ENCODE measurements at places on chromosomes 3 and 15.

- no peak for DNase-seq
Observed at GRCh38 chr15:82952158-82953081, at the start of gene HOMER2. HOMER2 (minus strand) TSS chr15:82952720; CDS start chr15:82952535, 185 bp downstream.

GRCh38 chr3:146164506-146164905 is 3.5 kb upstream of the PLOD2 start:
- no peak for DNase-seq

DNA sequence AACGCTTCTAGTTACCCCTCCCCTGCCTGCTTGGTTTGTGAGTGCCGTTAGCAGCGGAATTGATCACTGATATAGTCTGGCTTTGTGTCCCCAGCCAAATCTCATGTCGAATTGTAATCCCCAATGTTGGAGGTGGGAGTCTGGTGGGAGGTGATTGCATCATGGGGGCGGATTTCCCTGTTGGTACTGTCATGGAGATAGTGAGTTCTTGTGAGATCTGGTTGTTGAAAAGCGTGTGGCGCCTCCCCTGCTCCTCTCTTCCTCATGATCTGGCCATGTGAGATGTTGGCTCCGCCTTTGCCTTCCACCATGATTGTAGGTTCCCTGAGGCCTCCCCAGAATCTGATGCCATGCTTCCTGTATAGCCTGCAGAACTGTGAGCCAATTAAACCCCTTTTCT is 47.3 kb upstream of the PGPEP1L start:
- no peak for DNase-seq

- DNase-seq = peak; percentile 1
Observed at GRCh38 chr3:126129398-126129891, 45.5 kb upstream of the SLC41A3 start.

DNA sequence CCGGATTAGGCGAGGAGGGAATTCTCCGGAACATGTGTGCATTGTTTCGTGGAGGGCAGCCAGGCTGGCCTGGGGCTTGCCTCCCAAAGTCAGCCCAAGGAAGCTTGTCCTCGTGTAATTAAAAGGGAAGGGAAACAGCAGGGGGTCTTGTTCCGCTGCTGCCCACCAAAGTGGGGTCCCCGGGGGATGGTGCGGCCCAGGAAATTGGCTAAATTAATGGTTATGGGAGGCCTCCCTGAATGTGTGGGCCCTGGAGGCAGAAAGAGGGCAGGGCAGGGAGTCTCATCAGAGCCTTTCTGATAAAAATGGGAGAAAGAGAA is 118.1 kb downstream of the OPA1 start:
- DNase-seq = no peak

DNA sequence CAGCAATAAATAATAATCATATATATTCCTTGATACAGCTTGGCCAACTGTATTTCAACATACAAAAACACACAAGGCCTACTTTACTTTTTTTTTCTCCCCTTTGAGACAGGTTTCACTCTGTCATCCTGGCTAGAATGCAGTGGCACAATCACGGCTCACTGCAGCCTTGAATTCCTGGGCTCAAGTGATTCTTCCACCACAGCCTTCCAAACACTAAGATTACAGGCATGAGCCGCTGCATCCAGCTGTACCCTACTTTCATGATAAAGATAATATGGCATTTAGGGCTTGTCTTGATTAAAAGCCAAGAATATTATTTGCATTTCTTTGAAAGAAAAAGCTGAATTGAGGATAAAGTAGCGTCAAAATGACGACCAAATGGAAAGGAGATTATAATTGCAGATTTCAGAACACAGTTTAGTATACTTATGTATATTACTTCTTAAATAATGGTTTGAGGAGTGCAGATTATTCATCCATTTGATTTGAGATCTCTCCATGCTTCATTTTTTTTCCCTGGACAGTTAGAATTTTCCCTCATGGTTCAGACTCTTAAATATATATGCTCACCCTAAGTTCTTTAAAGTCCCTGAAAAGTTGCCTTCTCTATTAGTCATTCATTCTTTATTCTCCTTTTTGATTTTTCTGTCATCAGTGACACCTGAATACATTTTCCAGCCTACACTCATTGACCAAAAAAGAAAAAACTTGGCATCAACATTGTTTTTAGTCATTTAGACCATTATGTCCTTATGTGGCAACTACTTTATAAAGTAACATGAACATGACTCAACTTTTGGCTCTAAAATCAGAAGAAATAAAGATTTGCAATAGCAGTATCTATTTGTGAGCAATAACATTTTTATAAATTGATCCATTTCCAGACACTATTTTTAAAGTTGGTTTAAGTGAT is 48.5 kb upstream of the MLF1 start:
- DNase-seq = no peak

GRCh38 chr15:50744601-50745000 is 20.9 kb downstream of the SPPL2A start:
- DNase-seq = no peak

DNA sequence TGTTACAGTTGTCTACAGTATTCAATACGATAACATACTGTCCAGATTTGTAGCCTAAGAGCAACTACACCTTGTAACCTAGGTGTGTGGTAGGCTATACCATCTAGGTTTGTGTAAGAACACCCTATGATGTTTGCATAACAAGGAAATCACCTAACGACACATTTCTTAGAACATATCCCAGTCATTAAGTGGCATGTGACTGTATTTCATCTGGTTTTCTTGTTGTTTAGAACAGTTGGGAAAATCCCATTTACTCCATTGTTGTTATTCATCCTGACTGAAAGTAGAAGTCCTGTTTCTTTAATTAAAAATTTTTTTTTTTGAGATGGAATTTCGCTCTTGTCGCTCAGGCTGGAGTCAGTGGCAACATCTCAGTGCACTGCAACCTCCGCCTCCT is 31.3 kb downstream of the LRRC28 start:
- DNase-seq = no peak

GRCh38 chr3:22115581-22115980 is 364.6 kb upstream of the ZNF385D start:
- DNase-seq = no peak

- no peak for DNase-seq
Observed at GRCh38 chr3:119731560-119732343, 28.9 kb downstream of the CFAP91 start.

GRCh38 chr15:82056958-82057823 is 11.4 kb upstream of the MEX3B start:
- DNase-seq = no peak

DNA sequence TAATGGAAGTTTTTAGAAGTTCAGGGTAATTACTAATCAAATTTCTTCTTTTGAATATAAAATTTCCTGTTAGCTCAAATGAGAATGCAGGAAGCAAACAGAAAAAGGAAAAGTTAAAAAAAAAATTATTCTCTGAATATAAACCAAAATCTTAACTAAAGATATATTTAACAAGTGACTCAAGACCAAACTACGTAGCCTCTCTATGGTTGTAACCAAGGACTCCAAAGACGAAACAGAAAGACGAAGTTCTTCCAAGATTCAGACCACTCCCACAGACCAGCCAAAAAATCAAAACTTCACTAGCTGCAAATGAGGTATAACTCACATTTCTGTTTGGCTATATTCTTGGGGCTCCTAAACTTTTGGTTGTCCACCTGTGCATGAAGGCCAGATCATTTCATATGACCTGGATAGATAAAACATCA is 846.5 kb upstream of the ALCAM start:
- no peak for DNase-seq

DNA sequence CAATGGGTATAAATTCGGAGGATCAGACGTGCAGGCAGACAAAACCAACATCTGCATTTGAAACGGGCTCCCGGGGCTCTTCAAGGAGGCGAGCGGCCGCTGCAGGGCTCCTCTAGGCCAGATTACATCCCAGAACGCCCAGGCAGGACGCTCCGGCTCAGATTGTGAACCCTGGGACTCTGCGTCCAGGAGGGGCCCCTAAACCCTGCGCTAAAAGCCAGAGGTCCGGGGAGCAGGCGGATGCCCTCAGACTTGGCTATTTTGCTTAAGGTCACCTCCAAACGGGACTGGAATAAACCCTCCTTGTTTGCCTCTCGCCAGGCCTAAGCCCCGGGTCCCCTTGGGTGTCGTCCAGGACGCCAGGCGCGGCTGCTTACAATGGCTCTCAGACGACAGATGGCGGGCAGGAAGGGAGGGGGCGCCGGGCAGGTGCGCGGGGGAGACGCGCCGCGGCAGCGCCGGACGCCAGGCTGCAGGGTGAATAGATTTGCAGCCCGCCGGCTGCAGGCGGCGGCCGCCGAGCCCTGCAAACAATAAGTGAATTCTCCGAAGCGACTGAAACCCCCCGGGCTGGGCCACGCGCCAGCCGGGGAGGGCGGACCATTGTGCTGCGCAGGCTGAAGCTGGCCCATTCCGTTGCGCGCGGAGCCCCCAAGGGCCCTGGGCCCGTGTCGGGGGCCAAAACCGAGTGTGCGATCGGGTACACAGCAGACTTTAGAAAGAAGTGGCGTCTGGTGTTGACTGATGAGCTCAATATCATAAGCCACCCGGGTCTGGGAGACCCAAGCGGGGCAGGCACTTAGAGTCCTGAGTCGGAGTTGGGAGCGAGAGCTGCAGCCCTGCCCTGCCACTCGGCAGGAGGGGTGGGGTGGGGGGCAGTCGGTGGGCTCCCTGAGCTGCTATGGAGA is 32.3 kb upstream of the AMOTL2 start:
- DNase-seq = no peak

DNA sequence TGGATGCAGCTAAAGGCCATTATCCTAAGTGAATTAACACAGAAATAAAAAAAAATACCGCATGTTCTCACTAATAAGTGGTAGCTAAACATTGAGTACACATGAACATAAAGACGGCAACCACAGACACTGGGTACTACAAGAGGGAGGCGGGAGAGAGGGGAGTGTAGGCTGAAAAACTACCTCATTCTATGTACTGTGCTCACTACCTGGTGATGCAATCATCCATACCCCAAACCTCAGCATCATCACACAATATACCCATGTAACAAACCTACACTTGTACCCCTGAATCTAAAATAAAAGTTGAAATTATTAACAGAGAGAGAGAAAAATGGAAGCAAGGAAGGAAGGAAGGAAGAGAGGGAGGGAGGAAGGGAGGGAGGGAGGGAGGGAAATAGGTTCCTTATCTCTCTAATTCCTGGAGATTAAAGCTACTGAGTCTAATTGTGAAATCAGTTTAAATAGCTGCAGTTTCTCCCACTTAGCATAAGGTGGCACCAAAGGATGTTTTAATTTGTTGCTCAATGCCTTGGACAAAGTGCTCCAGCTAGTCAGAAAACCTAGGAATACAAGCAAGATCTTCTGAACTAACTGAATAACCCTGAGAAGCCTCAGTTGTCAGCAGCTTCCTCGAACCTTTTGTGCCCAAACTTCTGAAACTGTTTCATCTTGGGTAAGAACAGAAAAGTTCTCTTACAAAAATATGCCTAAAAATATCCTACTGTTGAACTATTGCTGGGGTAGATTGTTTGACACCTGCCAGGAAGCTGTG is 79.4 kb upstream of the ATP11B start:
- DNase-seq = no peak

DNA sequence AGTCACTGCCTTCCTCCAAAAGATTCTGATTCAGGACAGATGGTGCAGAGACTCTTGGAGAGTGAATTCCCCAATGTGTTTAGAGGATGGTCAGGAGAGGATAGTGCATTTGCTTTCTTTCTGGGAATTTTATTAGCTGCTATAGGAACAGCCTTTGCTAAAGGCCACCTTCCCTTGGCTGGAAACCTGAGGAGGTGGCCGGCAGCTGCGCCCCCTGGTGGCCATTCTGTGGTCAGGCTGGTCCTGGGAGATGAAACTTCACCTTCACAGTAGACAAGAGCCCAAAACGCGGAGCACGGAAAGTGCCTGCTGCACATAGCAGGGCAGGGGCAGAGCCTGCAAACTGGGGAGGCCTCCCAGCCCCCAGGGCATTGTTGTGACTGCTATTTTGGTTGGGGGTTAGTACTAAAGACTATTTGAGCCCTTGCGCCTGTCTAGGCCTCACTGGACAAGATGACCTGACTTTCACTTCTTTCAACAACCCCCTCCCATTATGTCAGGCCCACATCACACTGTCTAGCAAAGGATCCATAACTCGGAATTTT is 34.3 kb downstream of the SEC22C start:
- peak; percentile 50 for DNase-seq

- DNase-seq = peak; percentile 57
Observed at GRCh38 chr3:13461169-13462124, 18.7 kb upstream of the HDAC11 start.

DNA sequence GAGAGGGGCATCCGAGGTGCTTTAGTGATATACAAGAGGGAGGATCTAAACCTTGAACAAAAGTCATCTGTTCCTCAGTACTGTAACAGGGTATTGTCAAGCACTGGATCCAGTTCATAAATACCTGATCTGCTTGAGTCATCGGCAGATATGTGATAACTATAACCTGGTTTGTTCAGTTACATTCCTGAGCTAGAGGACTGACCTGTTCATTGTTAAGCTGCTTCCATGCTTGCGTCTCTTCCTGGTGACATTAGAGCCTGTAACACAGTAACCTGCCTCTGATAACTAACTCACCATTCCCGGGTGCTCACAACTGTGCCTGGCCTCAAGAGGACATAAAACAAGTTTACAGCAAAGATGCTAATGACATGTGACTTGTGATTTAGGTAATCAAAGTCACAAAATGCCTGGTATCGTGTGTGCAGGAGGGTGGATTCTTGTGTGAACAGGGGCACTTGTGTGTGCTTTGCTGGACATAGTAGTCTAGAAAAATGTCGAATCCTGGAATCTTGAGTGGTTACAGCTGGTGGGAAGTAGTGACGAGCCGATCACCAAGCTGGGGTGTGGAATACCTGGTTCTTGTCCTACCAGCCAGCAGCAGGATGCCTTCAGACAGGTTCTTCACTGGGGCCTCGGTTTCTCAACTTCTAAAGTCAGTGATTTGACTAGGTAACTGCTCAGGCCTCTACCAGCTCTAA is 30.9 kb upstream of the POLR2M start:
- no peak for DNase-seq

DNA sequence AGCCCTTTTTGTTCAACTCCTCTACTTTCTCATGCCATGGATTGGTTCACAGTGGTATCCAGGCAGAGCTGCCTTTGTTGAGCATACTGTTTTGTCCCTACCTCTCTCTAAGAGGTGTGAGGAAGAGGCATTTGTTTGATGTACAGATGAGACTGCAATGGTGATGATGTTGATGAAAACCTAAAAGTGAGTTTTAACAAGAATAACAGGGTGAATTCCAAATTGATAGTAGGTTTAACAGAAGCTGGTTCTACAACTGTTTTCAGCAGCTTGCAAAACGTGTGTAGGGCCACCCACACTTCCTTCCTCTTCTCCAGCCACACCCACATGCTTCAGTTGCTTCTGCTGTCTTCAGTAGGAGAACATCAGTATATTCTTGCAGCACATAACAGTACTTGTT is 10.2 kb downstream of the SNRK start:
- DNase-seq = peak; percentile 29

DNA sequence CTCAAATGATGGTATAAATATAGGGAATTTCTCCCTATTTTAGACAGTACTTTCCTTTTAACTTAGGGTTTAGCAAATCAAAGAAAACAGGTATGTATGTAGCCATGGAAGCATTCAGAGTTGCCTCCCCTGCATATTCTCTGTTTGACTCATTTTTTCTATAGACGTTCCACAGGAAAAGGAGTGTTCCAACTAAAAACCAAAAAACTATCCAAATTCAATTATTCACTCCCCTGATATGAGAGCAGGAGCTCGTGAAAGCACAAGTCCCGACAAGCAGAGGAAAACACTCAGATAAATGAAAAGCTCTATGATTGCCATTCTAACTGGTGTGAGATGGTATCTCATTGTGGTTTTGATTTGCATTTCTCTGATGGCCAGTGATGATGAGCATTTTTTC is 119.5 kb downstream of the FRMD5 start:
- DNase-seq = no peak

- DNase-seq = no peak
Observed at GRCh38 chr3:149501524-149501923, 27.0 kb downstream of the TM4SF4 start.

All from activated T-helper 1 cell treated with anti-CD3 and anti-CD28 coated beads, Interleukin-2, amount 50 U/mL, for 16 hours (primary cell).